ENCODE measurements at places on chromosomes 6 and 20. TPM values are rescaled to one million over a fixed set of nuclear protein-coding genes. Genes with fewer than 3 reads are reported as not detected.

Gene SLC44A4
- total RNA-seq: 0.32 TPM

DNA sequence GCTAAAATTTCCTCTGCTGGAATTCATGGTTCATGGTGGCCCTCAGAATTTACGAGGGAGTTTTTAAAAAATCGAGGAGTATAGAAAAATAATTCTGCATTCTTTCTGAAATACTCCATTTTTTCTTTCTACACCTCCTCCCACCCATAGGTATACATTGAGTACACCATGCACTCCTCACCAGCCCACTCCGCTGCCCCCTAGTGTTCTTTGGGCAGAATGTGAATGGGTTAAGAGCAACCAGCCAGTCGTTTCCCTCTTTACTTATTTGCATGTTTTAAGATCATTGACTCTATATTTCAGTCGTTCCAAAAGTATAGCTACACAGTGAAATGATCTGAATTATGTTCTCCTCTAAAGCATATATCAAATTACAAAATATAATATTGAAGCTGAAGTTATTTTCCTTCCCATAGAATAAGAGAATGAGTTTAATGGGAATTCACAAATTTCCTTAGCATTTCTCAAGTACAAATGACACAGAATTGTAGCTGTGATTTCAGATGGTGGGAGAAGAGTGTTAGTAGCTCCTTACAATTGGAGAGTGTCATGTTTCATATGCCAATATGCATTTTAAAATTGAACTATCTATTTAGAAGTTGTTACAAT, 977.7 kb upstream of the SLC35B3 start:
- peak; percentile 48 for DNase-seq

DNA sequence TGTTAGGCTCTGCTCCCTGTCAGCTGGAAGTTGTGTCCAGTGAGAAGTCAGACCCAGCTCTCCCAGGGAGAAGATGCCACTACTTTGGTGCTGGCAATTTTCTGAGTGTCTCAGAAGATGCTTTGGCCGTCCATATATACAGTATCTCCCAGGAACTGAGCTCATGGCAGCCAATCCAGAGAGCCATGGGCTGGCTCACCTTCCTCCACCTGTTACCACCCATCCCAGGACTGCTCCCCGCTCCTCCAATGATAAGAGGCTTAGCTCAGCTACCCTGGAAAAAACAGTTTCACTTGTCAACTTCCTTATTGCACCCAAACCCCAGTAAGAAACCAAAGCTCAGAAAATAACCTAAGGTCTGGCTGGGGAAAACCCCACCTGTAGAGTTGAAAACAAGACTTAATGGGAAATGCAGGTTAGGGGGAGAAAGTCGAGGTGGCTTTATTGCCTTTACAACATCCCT, at the start of gene BNIP5:
Gene BNIP5, minus strand, starts transcription at position 110 of the 463 bp plus-strand sequence. CDS start 6,198 bp downstream, outside the sequence.
- no peak for DNase-seq

Gene ATRN
- total RNA-seq: 31.2 TPM

Gene BFSP1
- total RNA-seq: not detected

Gene NMBR
- 0.09 TPM for total RNA-seq

DNA sequence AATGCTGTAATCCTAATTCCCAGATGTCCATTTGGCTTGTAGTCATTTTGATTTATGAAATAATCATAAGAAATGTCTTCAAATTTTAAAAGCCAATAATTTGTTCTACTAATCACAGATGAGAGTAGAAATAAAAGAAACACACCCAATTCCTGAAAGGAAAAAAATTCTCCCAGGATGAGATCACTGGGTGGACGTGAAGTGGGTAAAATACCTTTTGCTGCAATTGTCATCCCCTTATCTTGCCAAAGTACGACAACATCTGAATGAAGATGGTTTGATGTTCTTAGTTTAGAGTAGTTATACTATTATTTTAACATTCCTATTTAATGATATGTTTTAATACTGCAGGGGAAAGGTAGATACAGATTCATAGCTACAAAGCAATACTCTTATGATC, 33.7 kb downstream of the MTHFD1L start:
- DNase-seq: no peak

Gene RAET1L
- not detected for total RNA-seq

DNA sequence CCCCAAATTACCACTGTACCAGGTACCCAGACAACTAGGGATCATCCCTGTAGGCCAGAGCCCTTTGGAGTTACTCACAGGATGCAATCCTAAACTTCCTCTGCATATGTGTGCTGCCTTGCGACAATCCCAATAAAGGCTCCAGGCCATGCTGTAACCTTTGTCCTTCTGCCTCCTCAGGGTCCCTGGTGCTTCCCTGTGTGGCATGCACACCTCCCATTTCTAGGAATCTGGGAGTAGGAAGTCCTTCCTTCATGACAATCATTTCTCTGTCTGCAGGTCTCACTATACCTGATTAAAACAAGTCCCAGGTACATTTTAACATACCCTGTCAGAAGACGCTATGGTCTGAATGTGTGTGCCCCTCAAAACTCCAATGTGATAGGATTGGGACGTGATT, 37.0 kb upstream of the MCUR1 start:
- DNase-seq: no peak

DNA sequence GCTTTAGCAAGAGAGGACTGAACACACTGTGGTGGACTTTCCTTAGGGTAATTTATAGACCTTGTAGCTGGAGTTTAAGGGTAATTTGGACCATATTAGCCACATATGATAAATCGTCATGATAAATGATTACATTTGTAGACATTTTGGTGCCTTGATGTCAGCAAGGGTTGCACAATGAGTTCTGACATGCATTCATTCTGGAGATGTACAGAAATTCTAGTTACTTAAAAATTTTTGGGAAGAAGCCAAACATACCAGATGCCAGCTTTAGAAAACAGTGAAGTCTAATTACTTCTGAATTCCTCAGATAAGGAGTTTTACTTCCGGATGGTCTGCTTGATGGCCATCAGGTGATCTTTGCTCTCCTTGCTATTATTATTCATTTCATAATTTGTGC, 653.1 kb downstream of the TBC1D32 start:
- no peak for DNase-seq

DNA sequence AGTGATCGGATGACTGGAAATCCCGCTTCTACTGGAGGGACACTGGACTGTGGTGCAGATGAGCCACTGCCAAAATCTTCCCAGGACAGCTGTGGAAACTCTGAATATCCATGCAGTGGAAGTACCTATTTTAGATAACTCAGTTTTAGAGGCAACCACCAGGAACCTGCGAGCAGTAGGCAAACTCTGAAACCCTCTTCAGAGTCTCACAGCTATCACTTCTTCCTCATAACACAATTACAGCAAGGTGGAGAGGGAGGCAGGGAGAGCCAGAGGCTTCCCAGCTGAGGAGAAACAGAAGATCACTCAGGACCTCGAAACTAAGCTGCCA, 322.8 kb upstream of the NT5E start:
- DNase-seq: no peak

DNA sequence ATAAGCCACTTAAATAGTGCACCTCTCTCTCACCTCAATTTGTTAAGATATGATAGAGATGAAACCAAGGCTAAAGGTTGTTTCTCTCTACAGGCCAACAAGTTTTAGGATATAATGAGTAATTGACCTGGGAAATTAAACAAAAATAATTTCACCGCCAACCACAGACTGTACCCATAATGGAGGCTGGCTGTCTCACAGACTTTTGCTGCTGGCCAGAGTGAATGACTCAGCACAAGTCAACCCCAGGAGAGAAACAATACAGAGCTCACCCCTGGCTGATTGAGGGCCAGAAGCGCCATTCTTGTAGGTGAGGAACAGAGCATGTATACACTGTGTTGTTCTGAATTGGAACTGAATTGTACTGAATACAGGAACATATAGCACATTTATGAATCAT, 99.9 kb downstream of the CAP2 start:
- no peak for DNase-seq

GRCh38 chr6:492178-492577, 100.6 kb downstream of the IRF4 start:
- no peak for DNase-seq

Gene RFX6
- not detected for total RNA-seq

DNA sequence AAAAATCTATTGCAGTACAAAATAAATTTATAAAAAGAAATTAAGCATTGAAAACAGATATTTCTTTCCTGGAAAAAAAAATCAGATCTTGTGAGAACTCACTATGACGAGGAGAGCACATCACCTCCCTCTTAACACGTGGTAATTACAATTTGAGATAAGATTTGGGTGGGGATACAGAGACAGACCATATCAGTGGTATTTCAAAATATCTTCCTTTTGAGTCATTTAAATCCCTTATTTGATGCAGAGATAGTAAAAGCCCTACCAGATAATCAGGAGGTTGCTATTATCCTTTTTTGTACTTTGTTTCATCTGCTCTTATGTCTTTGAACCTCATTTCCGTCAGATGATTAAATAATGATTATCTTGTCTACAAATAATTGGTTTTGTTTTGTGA, 800.4 kb downstream of the KIF16B start:
- no peak for DNase-seq

DNA sequence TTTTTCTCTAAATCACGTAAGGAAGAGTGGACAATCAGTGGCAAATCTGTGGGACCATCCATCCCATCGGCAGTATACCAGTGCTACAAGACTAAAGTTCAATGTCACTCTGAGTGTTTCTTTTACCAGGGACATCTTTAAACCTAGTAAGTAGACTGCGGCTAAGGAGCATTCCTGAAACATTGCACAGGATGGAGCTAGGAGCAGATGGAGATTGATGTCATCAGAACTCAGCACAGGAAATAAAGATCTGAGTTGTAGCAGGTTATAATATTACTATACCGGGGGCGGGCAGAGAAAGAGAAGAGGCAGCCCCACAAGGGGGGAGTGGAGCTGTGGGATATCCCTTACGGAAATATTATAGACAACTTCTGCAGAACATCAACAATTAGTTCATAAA, 162.1 kb downstream of the MTFR2 start:
- DNase-seq: no peak

GRCh38 chr20:51034988-51035656, 12.2 kb upstream of the KCNG1 start:
- DNase-seq: peak; percentile 52

DNA sequence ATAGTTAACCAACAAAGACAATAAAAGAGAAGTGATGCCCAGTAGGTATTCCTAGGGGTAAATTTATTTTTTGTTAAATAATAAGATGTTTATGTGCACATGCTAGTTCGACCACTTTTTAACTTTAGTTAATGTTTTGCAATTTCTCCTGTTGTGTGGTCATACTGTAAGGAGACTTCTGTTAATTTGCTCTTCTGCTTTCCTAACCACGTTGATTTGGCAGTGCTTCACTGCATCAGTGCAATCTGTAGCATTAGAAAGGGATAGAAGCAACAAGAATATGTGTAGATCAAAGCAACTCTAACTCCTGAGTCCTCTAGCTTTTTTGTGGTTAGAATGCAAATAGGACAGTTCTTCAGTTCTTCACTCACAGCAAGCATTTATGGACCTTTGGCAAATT, 13.9 kb downstream of the MYB start:
- no peak for DNase-seq

Gene RGS17
- total RNA-seq: 4.8 TPM

GRCh38 chr20:1477896-1478490, 11.3 kb upstream of the NSFL1C start:
- no peak for DNase-seq

Gene SMLR1
- not detected for total RNA-seq

- DNase-seq: no peak
Measured at GRCh38 chr6:72950114-72950860, 275.0 kb downstream of the KHDC1L start.

Gene MYH7B
- 0.03 TPM for total RNA-seq

DNA sequence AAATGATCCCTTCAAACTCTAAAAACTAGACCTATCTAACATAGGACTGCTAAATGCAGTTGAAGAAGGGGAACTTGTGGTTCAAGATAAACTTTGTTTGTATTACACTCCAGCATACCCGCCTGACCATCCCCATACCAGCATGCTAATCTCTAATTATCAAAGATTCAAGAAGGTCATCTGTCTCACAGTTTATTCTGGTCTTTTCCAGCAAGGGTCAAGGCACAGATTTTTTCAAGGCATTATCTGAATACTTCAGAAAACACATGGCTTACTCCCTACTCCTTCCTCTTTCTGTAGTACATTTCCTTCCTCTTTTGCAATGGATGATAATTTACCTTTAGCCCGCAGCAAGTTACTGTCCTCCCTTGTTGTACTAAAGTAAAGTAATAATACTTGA, 174.1 kb downstream of the PKHD1 start:
- no peak for DNase-seq

DNA sequence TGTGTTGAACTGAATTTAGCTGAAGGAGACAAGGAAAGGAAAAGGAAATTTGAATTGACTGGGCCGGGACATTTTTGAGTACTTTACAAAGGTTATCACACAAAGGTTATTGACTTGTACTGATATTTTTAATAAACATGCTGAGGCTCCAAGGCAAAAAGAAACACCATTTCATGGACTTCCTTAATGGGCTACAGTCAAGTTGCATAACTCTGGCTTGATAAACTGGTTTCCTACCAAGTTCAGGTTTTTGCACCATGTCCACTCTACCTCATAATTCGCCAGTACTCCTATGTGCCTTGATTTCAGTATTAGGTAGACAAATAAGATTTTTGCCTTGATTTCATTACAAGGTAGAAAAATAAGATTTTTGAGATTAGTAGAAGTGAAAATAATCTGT, 65.8 kb upstream of the FUT9 start:
- no peak for DNase-seq

Gene MED23
- total RNA-seq: 37.3 TPM

DNA sequence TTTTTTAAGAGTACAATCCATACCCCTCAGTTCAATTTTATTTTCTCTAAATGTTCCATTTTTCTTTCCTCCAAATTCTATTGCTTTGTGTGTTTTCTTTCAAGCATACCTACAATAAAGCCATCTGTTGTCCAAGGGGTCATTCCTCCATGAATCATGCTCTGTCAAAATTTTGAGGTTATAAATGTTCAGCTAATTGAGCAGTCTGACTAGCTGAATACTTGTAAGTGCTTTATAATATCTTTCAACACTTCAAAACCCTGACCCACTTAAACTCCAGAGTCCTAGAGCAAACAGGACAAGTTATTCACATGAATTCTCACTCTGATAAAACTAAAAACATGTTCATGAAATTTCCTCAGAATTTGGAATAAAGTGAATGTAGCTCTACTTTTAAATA, 33.4 kb upstream of the EYA4 start:
- no peak for DNase-seq

GRCh38 chr6:159037756-159038290, 7.0 kb downstream of the TAGAP start:
- no peak for DNase-seq

- no peak for DNase-seq
Measured at GRCh38 chr6:68875403-68875802, 240.3 kb downstream of the ADGRB3 start.

- DNase-seq: no peak
Measured at GRCh38 chr6:120108061-120108795, 758.7 kb upstream of the MAN1A1 start.

- no peak for DNase-seq
Measured at GRCh38 chr6:108083349-108083748, 8.8 kb upstream of the OSTM1 start.

Gene KIF25
- total RNA-seq: 1.2 TPM

DNA sequence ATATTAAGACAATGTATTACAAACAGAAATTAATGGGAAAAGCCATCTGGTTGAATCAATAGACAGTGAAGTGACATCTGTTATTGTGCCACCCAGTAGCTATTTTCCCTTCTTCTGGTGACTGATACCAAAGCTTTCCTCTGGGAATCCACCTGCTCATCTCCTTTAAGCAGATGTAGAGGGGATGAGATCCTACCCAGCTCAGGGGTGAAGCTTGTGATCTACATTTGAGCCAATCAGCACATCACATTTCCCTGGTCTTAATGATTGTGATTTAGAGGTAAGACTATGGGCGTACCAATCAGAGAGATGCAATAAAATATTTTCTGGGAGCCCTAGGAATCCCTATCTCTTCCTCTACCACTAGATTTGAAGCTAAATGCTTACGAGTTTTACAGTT, 782.9 kb downstream of the PTPRT start:
- DNase-seq: no peak
